Fibroblast of lung (primary cell): ENCODE measurements at places on chromosomes 3 and 15. TPM values are rescaled to one million over a fixed set of nuclear protein-coding genes. Genes with fewer than 3 reads are reported as not detected.

Gene UBE2E2
- total RNA-seq, result 79.8 and 86.8 TPM in 2 replicates

GRCh38 chr15:92667287-92667904, 11.8 kb upstream of the FAM174B start:
- DNase-seq, result peak; percentile 21

- no peak for DNase-seq
Observed at GRCh38 chr15:76191539-76192244, 119.6 kb downstream of the ETFA start.

Gene TUSC7
- total RNA-seq, result not detected in 2 replicates

GRCh38 chr15:35466476-35466875, 79.5 kb downstream of the DPH6 start:
- DNase-seq, result no peak

- DNase-seq, result no peak
Observed at GRCh38 chr15:39287322-39288195, 293.3 kb upstream of the THBS1 start.

GRCh38 chr3:104887069-104887468, 479.6 kb upstream of the ALCAM start:
- no peak for DNase-seq
